Retina (tissue), 1 donor: ENCODE measurements at places on chromosomes 4 and X.

DNA sequence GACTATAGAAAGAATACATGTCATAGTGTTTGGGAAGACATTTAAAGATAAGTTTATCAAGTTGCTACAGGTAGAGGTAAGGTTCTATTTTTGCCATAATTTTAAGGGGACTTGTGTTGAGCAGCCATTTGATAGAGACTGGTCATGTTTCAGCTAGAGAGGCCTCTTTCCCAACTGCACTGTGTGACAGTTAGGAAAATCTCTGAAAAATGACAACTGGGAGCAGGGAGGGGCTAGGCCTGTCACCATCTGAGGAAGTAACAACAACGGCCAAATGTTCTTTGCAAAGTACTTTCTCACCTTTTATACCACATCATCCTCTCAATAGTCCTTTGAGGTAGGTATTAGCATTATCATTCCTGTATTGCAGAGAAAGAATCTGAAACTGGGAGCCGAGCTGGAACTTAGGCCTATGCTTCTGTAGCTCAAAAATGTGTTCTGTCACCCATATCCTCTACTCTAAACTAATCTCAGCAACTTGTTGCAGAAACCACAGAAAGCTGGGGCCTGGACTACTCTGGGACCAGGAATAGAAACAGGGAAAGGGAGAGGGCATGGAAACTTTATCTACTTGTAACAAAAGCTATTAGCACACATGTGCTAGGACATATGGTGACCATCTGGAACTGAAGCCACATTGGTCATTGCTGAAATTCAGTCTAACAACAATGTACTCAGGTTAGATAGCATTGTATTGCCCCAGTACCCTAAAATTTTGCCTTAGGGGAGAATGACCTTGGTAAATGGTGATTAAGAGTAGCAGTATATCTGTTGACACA, 198.9 kb downstream of the MID1IP1 start:
- DNase-seq = no peak

DNA sequence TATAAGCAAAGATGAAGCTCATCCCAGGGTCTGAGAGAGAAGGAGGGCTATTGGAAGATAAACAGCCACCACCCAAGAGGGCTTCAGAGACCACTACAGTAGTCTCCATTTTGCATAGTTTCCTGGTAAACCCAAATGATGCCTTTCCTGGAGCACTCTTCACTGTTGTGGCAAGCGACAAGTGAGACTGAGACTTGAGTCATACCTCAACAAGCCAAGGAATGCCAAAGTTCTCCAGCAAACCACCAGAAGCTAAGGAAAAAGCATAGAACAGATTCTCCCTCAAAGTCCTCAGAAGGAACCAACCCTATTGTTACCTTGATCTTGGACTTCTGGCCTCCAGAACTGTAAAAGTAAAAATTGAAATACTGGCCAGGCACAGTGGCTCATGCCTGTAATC, 65.9 kb downstream of the LARP7 start:
- DNase-seq = no peak

DNA sequence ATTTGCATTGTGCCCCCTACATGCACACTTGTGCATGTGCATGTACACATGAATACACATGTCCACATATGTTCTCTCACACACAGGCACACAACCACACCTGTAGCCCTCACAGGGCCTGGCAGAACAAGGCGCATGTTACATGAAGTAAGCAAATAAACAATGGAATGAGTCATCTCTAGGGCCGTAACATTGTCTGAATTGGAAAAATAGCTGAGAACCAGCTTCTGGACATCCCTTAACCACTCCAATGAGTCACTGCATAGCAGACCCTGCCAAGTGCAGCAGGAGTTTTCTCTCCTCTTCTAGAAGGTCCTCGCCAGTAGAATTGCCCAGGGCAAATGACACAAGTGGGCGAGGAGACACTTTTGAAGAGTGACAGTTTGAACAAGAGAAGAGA, 66.1 kb downstream of the MAGEA10 start:
- DNase-seq = no peak

- no peak for DNase-seq
Measured at GRCh38 chr4:7370038-7370437, 64.7 kb downstream of the PSAPL1 start.

- DNase-seq = no peak
Measured at GRCh38 chr4:161121451-161121850, 1042.3 kb downstream of the FSTL5 start.

DNA sequence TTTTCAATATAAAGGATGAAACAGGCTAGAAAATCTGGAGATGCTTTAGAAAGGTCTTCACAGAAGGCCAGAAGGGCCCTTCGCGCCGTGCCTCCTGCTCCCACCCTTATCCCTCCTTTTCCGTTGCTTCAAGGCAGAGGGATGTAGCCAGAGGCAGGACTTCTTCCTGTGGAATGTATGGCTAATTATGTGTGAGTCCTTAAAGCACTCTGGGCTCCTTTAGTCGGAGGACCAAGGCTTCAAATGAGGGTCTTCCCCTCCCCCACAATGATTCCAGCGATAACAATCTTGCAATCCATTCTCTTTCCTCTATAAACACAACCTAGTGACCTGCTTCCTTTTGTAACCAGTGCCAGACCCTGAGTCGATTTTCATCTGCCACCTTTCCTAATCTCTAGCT, 103.5 kb downstream of the GPC3 start:
- DNase-seq = no peak

DNA sequence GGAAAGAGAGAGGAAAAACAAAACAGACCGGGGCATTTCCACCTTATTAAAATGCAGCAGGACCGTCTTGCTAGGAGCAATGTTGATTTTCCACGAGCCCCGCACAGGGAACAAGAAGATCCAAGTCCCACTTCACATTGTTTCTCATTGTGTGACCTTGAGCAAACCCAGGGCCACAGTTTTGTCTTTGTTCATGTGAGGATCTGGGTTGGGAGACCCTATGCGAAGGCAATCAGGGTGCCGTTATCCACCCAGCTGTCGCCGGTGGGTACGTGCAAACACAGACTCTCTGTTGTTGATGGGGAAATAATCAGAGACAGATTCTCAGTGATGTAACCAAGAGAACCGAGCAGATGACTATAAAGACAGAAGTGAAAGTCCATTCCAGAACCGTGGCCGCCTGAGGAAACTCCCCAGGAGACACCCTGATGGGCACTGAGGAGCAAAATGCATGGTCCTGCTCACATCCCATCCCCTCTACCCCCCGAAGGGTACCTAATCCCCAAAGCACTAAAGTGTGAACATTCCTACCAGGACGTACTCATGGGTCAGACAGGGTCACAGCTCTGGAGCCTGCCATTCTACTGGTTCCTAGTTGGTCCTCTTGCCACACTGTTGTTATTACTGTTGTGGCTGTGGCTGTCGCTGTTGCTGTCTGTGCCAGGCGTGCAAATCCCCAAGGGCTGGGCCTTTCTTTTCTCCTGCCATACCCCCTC, 102.7 kb upstream of the RBPJ start:
- DNase-seq = peak; percentile 20
